ENCODE measurements at places on chromosomes 12 and 14. TPM values are rescaled to one million over a fixed set of nuclear protein-coding genes. Genes with fewer than 3 reads are reported as not detected.

Gene SPATA7
- 2.5 TPM for total RNA-seq

GRCh38 chr14:51926449-51926848 lies 62.9 kb upstream of the RTRAF start:
- DNase-seq = no peak

Gene STAC3
- 7.3 TPM for total RNA-seq

GRCh38 chr14:93787465-93788292 lies 606 bp downstream of the PRIMA1 start:
- DNase-seq = no peak

DNA sequence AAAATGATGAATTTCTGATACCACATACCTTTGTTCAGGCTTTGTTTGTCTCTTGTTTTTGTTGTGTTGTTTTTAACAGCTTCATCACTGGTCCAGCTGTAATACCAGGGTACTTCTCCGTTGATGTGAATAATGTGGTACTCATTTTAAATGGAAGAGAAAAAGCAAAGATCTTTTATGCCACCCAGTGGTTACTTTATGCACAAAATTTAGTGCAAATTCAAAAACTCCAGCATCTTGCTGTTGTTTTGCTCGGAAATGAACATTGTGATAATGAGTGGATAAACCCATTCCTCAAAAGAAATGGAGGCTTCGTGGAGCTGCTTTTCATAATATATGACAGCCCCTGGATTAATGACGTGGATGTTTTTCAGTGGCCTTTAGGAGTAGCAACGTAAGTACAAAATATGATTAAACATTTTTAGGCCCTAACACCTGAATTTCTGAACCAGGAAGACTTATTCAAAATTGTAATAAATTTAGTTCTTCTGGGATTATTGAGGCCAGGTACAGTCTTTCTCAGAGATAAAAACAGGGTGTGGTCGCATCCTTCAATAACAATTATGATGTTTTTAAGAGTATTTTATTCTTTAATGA lies 22.4 kb downstream of the RXYLT1 start:
- peak; percentile 14 for DNase-seq

GRCh38 chr12:59452746-59453145 lies 143.1 kb upstream of the SLC16A7 start:
- no peak for DNase-seq

Gene A2M
- not detected for total RNA-seq

- DNase-seq = no peak
Observed at GRCh38 chr12:117878605-117879004, 90.2 kb downstream of the KSR2 start.

Gene LHX5
- not detected for total RNA-seq

DNA sequence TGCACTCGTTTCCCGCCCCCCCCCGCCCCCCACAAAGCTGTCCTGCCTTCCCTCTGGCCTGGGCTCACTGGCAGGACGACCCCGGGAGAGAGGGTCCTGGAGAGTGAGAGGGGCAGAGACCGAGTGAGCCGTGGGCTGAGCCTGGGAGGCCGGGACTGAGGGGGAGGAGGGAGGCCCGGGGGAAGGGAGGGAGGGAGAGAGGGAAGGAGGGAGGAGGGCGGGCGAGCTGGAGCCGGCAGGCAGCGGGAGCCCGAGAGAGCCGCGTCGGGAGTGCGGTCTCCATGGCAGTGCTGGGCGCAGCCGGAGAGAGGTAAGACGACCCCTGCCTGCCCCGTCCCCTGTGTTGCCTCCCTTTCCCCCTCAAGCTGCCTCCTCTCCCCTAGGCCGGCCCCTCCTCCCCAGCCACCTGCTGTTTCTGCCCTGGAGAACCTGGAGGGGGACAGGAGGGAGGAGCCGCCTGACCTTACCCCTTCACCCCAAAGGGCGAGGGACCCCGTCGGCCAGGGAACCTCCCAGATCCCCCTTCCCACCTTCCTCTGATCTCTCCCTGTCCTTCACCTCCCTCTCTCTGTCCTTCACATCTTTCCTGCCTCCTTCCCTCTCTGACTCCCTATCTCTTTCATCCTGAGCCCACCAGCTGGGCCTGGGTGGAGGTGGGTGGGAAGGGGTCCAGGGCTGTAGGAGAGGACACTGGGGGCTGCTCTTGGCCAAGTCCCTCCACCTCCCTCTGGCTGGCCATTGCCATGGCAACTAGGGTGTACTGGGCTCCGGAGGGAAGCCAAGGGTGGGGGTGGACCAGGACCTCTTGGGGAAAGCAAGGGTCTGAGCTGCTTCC lies at the start of gene GPR162:
TSS of gene GPR162 (plus strand) at position 231 of the 835 bp plus-strand sequence. CDS start 2,078 bp downstream, outside the sequence.
- DNase-seq = no peak

DNA sequence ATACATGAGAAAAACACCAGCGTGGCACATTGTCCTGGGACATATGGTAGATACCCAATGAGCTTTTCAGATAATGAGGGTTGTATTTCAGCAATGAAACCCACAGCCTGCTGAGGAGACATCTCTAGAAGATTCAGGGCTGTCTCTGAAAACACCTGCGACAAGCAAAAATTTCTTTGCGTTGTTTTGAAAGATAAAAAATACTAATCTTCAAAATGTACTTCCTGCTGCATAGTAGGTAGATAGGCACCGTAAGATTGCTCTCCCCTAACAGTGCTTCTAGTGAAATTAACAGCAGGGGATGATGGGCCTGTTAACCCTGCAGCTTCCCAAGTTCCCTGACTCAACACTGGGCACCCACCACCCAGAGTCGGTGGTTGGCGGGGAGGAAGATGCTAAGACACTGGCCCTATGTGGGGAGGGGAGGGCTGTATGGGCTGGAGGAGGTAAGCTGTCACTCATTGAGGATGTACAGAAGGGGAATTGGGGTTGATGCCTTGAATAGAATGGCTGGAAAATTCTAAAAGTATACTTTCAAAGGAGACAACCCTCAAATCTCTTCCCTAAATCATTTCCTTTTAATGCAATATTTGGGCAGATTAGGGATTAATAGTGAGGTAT lies 20.0 kb downstream of the ZFP36L1 start:
- DNase-seq = no peak

Gene LIN7A
- total RNA-seq = not detected

DNA sequence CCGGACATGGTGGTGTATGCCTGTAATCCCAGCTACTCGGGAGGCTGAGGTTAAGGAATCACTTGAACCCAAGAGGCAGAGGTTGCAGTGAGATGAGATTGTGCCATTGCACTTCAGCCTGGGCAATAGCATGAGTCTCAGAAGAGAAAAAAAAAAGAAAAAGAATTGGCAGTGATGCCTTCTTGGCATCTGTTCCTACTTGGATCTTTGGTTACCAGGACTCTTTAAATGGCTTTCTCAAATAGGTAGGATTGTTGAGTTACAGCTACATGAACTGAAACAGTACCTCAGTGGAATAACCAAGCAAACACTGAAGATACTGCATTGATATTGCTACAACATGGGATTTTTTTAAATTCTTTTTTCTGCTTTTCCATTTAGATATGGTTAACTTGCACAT lies 136.8 kb downstream of the SAMD4A start:
- no peak for DNase-seq

DNA sequence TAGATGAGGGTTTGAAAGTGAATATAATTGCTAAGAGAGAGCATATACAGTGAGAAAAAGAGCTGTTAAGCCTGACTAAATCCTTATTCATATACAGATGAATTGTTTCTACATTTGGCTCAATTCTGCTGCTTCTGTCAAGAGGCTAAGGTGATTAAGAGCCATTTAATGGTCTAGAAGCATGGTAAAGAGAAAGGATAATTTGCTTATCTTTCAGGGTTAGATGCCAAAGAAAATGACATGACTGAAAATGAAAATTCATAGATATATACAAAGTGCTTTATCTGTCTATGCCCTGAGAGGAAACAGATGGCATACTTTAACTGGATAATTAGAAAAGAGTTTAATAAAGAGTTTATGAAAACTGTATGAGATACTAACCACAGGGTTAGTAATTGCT lies 834.9 kb downstream of the SLC6A15 start:
- DNase-seq = no peak

DNA sequence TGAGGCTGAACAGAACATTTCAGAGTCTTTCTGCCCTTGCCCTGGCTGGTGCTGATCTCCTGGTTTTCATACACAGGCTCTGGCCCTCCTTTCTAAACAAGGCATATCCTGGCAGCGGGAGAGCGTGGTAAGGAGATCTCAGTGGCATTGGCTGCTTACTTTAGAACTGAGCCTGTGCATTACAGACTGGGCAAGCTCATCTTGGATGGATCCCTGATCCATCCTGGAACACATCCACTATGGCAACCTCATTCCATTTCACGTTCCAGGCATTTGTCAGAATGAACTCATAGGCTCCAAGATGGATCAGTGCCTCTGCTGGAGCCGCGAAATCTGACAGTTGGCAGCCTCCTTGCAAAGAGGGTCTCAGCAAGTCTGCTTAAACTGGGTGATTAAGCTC lies 224.5 kb upstream of the PELI2 start:
- no peak for DNase-seq

- no peak for DNase-seq
Observed at GRCh38 chr12:107983756-107984472, 145.2 kb upstream of the WSCD2 start.

Data from naive thymus-derived CD4-positive, alpha-beta T cell (primary cell).